ENCODE measurements at places on chromosomes 1 and 21.

GRCh38 chr1:187032316-187032981 is 203.7 kb downstream of the PLA2G4A start:
- no peak for DNase-seq

GRCh38 chr1:179879797-179880196 is 2.2 kb upstream of the TOR1AIP2 start:
- no peak for DNase-seq

- DNase-seq = no peak
Observed at GRCh38 chr1:30515755-30516484, 207.5 kb downstream of the MATN1 start.

DNA sequence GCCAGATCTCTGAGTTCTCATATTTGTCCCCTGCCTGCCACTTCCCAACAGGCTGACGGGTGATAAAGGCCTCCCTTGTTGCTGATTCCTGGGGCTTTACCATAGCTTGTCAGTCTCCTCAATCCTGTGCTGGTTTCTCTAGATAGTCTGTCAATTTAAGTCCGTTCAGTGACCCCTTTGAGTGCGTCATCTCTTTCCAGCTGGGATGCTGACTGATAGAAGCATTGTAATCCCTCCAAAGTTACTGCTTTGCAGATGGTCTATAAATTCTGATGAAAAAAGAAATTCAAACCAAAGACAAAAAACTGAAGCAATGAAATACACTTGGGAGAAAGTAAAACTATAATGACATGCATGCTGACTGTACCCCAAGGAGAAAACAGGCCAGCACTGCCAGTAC is 28.3 kb downstream of the RHOU start:
- DNase-seq = no peak

- DNase-seq = no peak
Observed at GRCh38 chr1:8448911-8449661, 131.2 kb downstream of the SLC45A1 start.

DNA sequence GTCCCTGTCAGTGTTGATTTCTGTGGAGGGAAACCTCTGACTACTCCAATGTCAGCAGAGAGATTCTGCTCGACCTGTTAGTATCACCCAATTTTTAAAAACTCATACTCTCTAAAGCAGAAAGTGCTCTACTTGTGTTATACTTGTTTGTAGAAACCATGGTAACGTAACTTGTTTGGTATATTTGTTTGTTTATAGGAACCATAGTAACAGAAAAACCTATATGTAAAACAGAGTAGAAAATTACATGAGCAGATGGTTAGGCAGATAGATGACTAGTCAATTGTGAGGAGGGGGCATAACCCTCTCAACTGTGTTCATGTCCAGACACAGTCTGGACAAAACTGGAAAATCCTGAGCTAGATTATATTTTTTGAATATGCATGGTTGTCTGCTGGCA is 6.7 kb downstream of the TRIM45 start:
- DNase-seq = no peak

- DNase-seq = no peak
Observed at GRCh38 chr21:15669247-15669646, 60.5 kb upstream of the USP25 start.

DNA sequence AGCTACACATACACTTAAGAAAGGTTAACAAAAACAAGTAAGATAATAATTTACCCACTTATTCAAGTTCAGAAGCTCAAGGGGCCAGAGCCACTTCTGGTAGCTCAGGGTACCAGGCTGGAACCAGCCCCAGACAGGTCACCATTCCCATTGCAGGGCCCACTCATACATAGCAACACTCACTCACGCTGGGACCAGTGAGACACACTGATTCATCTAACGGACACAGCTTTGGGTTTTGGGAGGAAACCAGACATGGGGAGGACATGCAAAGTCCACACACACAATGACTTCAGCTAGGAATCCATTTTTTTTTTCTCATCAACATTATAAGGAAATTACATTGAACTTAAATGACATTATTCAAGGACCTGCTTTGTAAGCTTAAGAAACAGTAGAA is 169.1 kb downstream of the ZC3H11B start:
- no peak for DNase-seq

DNA sequence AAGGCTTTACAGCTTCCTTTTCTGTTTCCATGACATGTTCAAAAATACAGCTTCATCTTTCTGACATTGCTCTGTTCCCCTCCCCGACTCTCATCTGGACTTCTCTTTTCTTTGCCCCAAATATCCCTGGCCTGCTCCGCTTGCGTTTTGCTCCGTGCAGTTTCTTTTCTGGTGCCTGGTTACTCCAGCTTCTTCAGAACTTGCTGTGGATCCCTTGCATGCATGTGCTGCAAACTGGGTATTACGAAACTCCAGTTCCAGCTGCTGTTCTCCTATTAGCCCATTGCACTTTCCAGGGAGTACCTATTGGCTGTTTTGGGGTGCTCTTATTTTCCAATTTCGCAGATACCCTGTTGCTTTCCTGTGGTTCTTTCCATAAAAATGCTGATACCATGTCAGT is 9.9 kb upstream of the NDC1 start:
- no peak for DNase-seq

DNA sequence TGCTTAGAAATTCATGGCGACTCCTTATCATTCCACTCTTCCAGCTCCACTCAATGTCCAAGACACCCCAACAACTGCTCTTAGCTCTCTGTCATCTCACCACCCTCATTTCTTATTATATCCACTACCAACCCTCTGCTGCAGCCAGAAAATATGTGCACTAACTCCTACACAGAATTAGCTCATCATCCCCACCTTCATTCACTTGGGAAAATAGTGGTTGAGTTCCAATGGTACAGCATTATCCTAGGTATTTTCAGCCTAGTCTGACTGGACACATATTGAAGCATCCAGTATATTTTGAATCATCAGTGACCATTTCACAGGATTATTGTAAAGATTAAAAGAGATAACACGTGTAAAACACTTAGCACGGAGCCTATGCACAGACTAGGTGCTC is 16.7 kb upstream of the VSIG8 start:
- no peak for DNase-seq

DNA sequence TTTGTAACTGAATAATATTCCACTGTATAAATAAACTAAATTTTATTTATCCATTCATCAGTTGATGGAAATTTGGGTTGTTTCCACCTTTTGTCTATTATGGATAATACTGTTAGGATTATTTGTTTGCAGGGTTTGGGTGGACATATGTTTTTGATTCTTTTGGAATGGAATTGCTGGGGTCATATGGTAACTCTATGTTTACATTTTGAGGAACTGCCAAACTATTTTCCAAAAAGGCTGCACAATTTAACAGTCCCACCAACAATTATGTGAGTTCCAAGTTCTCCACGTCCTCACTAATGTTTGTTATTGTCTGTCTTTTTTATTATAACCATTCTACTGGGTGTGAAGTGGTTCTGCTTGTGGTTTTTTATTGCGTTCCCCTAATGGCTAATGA is 4.3 kb upstream of the SERBP1 start:
- DNase-seq = no peak

DNA sequence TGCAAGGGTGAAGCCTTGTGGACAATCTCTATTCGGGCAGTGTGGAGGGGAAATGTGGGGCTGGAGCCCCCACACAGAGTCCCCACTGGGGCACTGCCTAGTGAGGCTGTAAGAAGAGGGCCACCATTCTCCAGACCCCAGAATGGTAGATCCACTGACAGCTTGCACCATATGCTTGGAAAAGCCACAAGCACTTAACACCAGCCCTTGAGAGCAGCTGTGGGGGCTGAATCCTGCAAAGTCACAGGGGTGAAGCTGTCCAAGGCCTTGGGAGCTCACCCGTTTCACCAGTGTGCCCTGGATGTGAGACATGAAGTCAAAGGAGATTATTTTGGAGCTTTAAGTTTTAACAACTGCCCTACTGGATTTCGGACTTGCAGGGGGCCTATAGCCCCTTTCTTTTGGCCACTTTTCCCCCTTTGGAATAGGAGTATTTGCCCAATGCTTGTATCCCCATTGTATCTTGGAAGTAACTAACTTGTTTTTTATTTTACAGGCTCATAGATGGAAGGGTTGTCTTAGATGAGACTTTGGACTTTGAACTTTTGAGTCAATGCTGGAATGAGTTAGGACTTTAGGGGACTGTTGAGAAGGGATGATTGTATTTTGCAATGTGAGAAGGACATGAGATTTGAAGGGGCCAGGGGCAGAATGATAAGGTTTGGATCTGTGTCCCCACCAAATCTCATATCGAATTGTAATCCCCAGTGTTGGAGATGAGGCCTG is 16.3 kb upstream of the COL6A1 start:
- no peak for DNase-seq

DNA sequence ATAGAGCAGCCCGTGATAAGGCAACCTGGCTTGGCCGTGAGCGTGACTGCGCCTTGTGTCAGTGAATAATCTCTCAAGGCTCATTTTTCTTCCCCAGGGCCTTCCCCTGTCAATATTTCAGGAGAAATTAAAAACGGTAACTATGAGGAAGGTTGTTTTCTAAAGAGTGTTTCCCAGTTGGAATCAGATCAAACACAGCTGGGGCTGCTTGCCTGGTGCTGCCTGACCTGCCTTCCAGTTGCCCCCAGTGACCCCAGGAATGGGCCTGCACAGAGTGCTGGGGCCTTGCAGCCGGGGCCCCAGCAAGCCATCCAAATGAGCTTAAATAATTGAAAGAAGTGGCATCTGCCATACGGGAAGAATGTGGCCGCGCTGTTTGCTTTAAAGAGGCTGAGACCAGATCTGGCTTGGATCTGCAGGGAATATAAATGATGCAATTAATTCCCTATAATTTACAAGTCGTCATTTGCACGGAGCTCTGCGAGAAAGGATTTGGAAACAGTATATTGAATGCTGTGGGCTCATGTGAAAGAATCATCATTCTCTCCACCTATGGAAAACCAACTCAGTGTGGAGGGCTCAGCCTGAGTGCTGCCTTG is 203.9 kb downstream of the C1orf94 start:
- DNase-seq = no peak

GRCh38 chr1:2611031-2611501 is 21.8 kb downstream of the MMEL1 start:
- no peak for DNase-seq

DNA sequence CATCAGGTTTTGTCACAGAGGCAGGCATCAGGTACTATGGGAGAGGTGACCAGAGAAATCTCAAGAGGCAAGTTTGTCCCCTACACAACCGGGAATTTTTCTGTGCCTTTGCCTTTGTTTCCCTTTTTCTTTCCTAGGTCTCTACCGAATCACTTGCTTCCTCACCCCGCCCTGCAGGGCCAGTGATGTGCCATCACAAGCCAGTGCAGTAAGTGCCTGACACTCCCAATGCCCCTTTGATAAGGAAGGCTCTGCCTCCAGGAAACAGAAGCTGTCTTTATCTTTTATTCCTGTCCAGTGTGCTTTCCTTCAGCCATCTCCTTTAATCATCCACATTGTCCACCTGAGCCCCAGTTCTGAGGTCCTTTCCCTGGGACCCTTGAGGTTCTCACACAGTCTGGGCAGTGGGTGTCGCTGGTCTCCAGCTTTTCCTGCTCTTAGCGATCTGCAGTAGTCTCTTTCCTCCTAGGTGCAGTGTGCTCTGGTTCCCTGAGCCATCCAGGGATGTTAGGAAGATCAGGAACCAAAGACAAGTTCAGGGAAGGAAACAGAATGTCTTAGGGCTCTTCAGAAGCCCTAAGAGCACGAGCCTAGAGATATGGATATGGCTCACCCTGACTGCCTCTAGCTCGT is 36.6 kb downstream of the GJA5 start:
- no peak for DNase-seq

DNA sequence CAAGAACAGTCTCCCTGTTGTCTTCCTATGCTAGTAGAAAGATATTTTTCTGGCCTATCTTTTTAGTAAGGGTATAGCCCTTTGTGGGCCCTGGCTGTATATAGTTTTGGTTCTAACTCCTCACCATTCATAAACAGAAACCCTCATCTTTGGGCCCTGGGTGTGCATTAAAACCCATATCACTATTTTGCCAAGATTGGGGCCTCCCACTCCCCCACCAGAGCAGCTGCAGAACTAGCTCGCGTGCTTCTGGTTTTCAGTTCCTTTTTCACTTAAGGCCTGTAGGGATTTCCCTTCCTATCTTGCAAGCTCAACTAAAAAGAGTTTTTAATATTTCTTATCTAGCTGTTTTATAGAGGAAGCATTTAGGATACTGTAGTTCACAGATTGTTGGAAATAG is 106.4 kb downstream of the RGL1 start:
- DNase-seq = no peak

- no peak for DNase-seq
Observed at GRCh38 chr1:163399976-163400601, 78.3 kb downstream of the NUF2 start.

GRCh38 chr1:97853221-97853620 is 67.6 kb downstream of the DPYD start:
- DNase-seq = no peak

DNA sequence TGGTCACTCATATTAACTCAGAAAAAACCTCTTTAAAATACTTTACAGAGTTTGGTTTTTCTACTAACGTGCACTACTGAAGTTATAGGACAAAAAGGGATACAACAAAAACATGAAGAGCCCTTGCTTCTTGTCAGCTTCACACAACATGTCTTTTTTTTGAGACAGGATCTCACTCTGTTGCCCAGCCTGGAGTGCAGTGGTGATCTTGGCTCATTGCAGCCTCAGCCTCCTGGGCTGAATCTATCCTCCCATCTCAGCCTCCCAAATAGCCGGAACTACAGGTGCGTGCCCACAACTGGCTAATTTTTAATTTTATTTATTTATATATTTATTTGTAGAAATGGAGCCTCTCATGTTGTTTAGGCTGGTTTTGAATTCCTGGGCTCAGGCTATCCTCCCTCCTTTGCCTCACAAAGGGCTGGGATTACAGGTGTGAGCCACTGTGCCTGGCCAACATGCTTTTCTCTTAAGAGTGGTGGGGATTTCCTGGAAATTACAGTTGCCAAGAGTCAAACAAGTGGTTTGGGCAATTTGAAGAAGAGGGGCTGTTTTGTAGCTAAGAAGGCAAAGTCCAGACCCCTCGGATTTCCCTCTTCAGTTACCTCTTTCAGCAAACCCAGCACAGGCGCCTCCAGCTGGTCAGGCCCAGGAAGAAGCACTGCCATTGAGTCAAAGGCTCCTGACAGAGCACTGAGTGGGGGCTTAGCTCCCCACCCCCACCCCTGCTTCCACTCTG is 6.4 kb upstream of the SMPDL3B start:
- no peak for DNase-seq

DNA sequence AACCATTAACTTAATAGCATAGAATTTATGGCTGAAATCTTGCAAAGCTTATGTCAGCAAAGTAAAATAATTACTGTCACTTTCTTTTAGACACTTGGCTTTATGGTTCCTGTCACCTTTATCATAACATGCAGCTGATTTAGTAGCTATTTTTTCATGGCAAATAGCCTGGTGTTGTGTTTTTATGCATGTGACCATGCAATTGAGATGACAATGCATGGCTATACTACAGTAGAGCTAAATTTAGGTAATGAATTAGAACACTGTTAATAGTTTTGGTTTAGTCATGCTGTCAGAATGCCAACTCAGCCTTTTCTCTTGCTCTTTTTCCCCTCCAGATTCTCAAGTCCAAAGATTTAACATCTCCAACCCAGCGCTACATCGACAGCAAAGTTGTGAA is 88.6 kb downstream of the TGFB2 start:
- DNase-seq = no peak

GRCh38 chr1:205985330-205986005 is 17.7 kb downstream of the RAB7B start:
- no peak for DNase-seq

All from vagina (tissue), 2 donors.